ENCODE measurements at places on chromosomes 16 and 17.

- DNase-seq: no peak
Observed at GRCh38 chr16:48833461-48833860, 223.5 kb upstream of the N4BP1 start.

DNA sequence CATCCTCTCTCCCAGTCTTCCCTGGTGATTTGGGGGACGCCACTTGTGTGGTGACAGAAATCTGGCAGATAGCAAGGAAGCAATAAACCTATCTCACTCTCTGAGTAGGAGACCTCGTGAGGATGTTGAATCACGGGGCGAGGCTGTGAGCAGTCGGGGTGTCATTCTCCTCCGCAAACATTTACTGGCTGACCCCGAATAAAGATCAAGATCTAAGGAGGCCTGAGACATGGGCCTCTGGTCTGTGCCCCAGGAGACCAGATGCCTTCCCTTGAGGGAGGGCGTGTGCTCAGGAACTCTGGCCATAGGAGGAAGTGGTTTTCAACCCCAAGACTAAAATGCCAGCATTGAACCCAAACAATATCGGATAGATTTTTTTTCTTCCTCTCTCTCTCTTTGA is 53.1 kb downstream of the FOXL1 start:
- DNase-seq: no peak

GRCh38 chr16:75097941-75098901 is 18.4 kb downstream of the LDHD start:
- peak; percentile 37 for DNase-seq

DNA sequence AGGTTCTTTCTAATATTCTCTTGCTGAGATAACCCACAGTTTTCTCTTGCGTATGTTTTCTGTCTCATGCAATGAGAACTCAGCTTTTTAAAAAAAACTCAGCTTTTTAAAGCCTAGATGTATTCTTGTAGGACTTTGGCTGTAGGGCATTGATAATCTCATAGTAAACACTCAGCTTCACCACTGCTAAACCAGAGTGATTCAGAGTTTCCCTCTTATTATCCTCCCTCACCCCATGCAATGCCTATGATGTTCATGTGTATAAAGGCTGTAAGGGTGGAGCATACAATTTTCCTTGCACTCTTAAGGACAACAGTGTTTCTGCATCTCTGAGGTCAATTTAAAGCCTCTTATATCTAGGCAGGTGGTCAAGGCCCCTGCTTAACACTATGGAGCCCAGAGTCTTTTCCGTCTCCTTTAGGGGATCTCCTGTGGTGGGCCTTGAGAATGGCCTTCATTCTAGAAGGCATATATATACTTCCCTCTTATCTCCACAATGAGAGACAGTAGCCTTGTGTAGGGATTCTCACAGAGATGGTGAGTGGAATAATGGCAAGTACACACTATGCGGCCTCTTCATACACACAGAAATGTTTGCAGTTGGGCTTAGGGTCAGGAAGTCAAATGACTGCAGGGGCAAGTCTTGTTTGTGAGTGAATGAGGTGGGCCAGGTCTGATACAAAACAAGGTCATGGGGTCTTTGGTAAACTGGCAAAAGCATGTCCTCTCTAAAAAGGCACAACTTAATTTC is 279.6 kb downstream of the HS3ST3A1 start:
- no peak for DNase-seq

DNA sequence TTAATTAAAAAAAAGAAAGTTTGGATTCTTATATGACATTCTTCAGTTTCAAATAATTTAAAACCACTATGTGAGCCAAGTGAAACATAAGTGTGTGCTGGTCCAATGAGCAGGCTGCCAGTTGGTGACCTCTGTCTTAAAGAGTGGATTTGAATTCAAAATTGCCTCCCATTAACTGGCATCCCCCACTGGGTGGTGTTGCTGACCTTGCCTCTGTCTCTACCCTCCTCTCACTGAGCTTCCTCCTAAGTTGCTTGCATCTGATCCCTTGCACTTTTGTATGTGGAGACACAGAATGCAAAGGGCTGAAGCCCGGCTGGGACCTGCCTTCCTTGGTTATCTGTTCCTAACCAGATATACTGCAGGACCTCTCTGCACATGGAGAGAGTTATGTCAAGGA is 160.6 kb downstream of the CYLD start:
- DNase-seq: no peak

DNA sequence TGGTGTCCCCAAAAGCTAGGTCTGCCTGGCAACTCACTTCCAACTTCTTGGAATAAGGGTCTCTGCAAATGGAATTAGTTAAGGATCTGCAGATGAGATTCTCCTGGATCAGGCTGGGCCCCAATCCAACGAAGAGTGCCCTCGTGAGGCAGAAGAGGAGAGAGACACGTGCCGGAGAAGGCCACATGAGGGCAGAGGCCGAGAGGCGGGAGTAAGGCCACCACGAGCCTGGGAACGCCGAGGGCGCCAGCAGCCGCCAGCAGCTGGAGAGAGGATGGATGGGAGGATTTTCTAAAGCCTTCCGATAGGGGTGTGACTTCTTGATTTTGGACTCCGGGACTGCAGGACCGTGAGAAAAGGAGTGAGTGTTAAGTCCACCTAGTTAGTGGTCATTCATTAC is 76.3 kb downstream of the JPH3 start:
- DNase-seq: no peak

- DNase-seq: peak; percentile 3
Observed at GRCh38 chr17:61139219-61139618, 260.4 kb upstream of the TBX2 start.

- no peak for DNase-seq
Observed at GRCh38 chr16:74874912-74875546, 100.4 kb upstream of the FA2H start.

DNA sequence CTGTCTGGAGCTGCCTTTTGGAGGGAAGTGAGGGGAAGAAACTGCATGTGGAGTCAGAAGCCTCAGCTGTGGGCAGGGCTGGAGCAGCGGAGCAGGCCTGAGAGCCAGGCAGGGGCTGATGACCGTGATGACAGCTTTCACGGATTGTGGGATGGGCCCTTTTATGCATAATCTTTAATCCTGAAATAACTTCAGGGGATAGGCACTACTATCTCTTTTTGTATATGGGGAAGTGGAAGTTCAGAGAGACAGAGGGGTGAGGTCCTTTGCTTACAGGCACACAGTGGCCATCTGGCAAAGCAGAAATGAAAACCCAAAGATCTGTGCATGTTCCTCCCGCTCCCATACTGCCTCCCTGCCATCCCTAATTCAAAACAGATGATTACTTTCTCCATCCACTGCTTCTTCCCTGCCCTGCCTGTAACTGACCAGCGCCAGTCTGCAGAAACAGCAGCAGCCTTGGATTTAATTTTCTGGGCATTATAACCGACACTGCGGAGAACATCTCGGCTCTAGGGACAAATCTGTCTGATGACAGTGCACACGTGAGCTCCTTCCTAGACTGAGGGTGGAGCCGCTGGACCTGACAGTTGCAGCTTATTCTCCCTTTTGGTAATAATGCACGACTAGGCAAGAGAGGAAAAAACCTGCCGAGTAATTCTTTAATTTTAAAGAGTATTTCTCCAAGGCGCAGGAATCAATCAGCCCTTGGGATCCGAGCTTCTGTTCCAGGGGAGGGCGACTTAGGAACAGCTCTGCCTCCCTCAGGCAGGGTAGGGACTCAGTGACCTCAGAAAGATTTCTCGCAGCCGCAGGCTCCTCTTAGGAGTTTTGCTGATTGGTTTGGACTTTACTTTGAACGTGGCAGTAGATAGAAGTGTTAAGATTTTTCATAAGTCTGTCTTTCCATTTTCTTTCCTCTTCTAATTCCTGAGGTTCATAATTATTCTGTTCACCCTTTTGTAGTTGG is 95.4 kb downstream of the UTP18 start:
- DNase-seq: no peak

DNA sequence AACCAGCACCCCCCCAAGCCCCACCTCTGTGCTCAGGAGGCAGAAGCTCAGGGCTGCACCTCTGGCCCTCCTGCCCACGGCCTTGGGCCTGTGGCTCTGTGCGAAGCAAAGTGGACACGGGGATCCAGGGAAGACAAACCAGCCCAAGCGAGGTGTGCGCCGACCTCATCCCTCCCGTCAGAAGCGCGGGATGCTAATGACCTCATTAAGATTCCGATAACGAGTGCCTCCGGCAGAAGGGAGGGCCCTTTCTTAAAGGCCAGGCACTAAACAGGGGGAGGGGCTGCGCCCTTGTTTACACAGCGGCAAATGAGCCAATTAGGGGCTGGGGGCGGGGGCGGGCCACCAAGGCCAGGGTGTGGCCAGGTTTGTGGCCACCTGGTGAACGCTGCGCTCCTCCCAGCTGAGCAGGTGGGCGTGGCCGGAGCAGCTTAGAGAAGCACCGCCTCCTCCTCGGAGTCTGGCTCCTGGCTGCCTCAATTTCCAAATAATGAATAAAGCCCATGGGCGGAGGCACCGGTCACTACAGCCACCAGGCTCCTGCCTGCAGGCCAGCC is 3.2 kb downstream of the CBX4 start:
- DNase-seq: no peak

GRCh38 chr17:43578404-43578698 is 32.2 kb upstream of the ETV4 start:
- DNase-seq: no peak

DNA sequence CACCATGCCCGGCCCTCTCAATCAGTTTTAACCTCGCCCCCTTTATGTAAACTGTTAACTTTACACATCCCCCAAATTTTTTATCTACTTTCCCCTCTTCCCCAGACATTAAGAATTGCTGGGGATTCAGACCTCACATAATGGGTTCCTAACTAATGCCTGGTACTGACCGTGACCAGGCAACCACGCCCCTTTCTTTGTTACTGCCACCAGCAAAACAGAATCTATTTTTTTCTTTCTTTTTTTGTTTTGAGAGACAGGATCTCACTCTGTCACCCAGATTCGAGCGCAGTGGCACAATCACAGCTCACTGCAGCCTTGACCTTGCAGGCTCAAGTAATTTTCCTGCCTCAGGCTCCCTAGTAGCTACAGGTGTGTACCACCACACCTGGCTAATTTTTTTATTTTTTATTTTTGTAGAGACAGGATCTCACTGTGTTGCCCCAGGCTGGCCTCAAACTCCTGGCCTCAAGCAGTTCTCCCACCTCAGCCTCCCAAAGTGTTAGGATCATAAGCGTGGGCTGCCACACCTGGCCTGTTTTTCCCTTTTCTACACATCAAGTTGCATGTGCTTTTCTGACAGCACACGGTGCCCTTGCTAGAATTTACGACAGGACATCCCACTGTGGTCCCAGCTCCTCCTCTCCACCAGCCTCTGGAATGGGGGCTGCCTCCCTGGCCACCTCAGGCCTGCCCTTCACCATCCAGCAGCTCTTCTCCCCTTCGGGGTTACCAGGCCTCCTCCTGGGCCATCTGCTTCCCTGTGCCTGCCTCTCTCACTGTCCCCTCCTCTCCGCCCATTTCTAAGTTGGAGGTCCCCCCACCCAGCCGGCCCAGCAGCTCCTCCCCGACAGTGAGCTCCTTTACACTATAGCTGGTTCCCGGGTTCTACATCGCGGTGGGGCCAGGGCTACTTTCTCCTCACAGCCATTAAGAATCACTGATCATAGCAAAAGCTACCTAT is 10.8 kb downstream of the CPNE2 start:
- DNase-seq: no peak

DNA sequence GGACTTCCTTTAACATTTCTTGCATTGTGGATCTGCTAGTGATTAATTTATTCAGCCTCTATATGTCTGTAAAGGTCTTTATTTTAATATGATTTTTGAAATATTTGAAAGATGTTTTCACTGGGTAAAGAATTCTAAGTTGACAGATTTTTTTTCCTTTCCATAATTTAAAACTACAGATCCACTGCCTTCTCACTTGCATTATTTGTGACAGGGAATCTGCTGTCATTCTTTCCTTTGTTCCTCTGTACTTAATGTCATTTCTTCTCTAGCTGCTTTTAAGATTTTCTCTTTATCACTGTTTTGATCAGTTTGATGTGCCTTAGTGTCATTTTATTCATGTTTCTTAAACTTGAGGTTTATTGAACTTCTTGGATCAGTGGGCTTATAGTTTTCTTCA is 159.9 kb downstream of the CYB561 start:
- no peak for DNase-seq

- no peak for DNase-seq
Observed at GRCh38 chr16:4667203-4667963, 26.0 kb upstream of the NUDT16L1 start.

DNA sequence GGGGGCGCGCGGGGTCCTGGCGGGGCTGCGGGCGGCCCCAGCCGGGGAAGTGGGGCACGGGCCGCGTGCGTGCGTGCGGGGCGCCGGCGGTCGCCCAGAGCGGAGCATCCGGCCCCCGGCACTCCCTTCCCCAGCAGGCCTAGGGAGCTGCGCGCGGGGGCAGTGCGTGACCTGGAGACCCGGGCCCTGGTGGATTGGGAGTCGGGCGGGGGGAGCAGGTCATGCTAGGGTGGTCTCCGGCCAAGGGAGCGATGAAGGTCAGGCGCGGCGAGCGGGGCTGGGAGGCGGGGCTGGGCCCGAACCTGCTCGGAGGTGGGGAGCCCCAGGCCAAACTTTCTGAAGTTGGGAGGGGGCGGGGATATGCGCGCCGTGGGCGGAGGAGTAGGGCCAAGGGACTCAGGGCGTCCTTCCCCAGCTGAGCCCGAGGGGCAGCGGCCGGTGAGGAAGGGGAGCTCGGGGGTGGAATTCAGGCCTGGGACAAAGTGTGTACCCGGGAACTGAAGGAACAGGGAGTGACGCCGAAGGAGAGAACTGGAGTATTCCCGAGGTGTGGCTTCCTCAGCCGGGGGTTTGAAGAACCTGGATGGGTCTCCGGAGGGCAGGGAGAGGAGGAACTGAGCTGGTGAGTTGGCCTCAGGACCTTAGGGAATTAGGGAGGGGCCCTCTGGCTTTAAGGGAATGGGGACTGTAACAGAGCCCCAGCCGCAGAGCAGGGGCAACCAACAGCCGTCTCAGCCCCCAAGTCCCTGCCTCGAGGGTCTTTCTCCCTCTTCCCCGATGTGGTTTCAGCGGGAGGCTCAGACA is 589 bp downstream of the XYLT2 start:
- no peak for DNase-seq

- DNase-seq: no peak
Observed at GRCh38 chr16:89449726-89450335, 40.5 kb downstream of the ANKRD11 start.

- DNase-seq: no peak
Observed at GRCh38 chr16:83164816-83165215, 538.0 kb downstream of the CDH13 start.

GRCh38 chr16:24645739-24646645 is 83.5 kb upstream of the TNRC6A start:
- DNase-seq: no peak

- DNase-seq: no peak
Observed at GRCh38 chr17:29603109-29603674, 10.3 kb downstream of the ANKRD13B start.

- DNase-seq: no peak
Observed at GRCh38 chr17:29595943-29596774, 3.2 kb downstream of the ANKRD13B start.

DNA sequence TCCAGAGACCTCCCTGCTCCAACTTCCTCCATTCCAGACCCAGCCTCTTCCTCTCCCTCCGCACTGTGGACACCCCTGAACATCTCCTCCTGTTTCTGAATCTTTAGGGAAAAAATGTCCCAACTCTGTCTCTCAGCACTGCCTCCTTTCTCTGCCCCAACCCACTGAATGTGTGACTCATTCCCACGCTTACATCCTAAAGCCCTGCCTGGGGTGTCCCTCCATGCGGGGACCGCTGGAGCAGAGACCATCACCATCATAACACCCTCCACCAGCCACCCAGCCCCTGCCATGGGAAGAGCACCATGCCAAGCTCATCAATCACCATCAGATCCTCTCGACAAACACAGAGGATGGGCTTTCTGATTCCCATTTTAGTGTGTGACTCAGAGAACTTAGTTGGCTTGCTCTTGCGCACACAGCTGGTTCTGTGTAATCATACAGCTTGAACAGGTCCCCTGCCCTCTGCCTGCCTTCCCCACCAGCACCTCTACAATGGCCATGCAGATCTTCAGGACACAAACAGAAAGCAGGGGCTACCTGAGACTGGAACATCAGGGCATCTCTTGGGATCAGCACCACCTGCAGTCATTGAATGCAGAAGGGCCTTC is 10.7 kb downstream of the RPRML start:
- DNase-seq: no peak
